ENCODE measurements at places on chromosomes 4 and X. TPM values are rescaled to one million over a fixed set of nuclear protein-coding genes. Genes with fewer than 3 reads are reported as not detected.

GRCh38 chrX:102697494-102697893 is 14.8 kb upstream of the GPRASP2 start:
- H3K27me3 ChIP-seq: no peaks in the 10 kb centered on the region
- H3K36me3 ChIP-seq: no peaks in the 10 kb centered on the region

- no peak overlapping the region for H3K27ac ChIP-seq
- H3K4me3 ChIP-seq: no peak overlapping the region
- peaks cover 9% of the 10 kb centered on the region for H3K4me1 ChIP-seq
- H3K36me3 ChIP-seq: no peaks in the 10 kb centered on the region
- DNase-seq: no peak
These were observed 283.0 kb upstream of the BOD1L1 start for GRCh38 chr4:13910556-13910955.

GRCh38 chr4:168878623-168879022 is 131.4 kb downstream of the CBR4 start:
- H3K4me3 ChIP-seq: no peak overlapping the region
- H3K4me1 ChIP-seq: peaks cover 8% of the 10 kb centered on the region
- peaks cover 10% of the 10 kb centered on the region for H3K36me3 ChIP-seq
- no peak overlapping the region for H3K27ac ChIP-seq

- H3K4me1 ChIP-seq: peaks cover 19% of the 10 kb centered on the region
- H3K27ac ChIP-seq: no peak overlapping the region
- H3K27me3 ChIP-seq: no peaks in the 10 kb centered on the region
- DNase-seq: peak; percentile 32
These were observed 180.8 kb downstream of the MAGEB17 start for GRCh38 chrX:16347968-16348670.

DNA sequence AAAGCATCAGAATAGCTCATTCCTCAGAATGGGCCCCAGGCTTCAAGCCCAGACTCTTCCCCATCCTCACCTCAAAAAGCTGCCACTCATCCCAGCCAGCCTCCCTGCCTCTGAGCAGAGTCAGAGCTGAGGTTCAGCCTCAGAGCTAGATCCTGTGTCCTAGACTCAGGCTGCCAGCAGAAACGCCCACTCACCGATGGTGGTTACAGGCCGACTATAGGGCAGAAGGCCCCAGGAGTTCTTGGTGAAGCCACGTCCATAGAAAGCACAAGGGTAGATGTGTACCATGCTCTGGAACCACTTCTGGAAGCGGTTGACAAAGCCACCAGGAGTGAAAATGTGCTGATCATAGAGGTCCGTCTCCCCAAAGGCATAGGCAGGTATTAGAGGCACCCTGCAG is 7.7 kb downstream of the AWAT2 start:
- H3K27me3 ChIP-seq: no peaks in the 10 kb centered on the region
- H3K4me1 ChIP-seq: no peaks in the 10 kb centered on the region
- DNase-seq: no peak

GRCh38 chr4:2825740-2826139 is 17.9 kb upstream of the ADD1 start:
- H3K36me3 ChIP-seq: no peaks in the 10 kb centered on the region
- no peak overlapping the region for H3K27ac ChIP-seq
- no peak overlapping the region for H3K4me3 ChIP-seq
- no peak for DNase-seq
- H3K4me1 ChIP-seq: no peaks in the 10 kb centered on the region
- no peaks in the 10 kb centered on the region for H3K27me3 ChIP-seq

- no peaks in the 10 kb centered on the region for H3K4me1 ChIP-seq
- no peak overlapping the region for H3K4me3 ChIP-seq
- H3K27ac ChIP-seq: no peak overlapping the region
- no peaks in the 10 kb centered on the region for H3K36me3 ChIP-seq
- no peak for DNase-seq
These were observed 36.4 kb upstream of the PPA2 start for GRCh38 chr4:105510245-105510644.

- no peak for DNase-seq
- H3K27ac ChIP-seq: no peak overlapping the region
- no peak overlapping the region for H3K4me3 ChIP-seq
- no peaks in the 10 kb centered on the region for H3K27me3 ChIP-seq
- H3K4me1 ChIP-seq: no peaks in the 10 kb centered on the region
- no peaks in the 10 kb centered on the region for H3K36me3 ChIP-seq
These were observed 68.0 kb upstream of the NR3C2 start for GRCh38 chr4:148510211-148510610.

GRCh38 chrX:148537556-148538182 is 37.3 kb downstream of the AFF2 start:
- H3K27me3 ChIP-seq: no peaks in the 10 kb centered on the region
- peak; percentile 41 for DNase-seq
- H3K27ac ChIP-seq: no peak overlapping the region

DNA sequence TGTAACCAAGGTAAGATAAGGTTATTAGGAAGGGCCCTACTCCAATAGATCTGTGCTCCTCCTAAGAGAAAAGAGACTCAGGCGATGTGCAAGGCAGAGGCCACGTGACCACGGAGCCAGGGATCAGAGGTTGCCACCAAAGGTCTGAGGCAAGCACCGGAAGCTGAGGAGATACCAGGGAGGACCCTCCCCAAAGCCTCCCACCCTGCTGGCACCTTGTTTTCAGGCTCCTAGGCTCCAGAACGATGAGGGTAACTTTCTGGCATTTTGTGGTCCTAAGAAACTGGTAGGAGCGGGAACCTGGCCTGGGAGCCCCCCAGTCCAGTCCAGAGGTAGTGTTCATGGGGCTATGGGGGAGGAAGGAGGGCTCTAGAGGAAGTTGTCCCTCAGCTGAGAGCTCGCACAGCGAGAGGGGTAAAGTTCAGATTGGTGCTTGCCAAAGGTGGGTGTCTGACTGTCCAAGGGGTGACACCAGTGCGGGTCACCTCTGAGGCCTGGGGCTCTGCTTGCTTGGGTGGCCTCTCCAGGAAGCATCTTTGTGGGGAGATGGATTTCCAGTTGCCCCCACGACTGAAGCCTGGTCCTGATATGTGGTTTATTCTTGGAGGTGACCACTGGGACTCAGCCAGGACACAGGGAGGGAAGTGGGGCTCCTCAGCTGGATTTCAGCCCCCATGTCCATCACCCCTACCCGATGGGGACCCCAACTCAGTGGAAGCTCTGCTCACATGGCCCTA is 7.5 kb upstream of the LETM1 start:
- H3K27ac ChIP-seq: no peak overlapping the region
- H3K4me1 ChIP-seq: peaks cover 44% of the 10 kb centered on the region
- H3K27me3 ChIP-seq: peaks cover 89% of the 10 kb centered on the region
- H3K36me3 ChIP-seq: no peaks in the 10 kb centered on the region

DNA sequence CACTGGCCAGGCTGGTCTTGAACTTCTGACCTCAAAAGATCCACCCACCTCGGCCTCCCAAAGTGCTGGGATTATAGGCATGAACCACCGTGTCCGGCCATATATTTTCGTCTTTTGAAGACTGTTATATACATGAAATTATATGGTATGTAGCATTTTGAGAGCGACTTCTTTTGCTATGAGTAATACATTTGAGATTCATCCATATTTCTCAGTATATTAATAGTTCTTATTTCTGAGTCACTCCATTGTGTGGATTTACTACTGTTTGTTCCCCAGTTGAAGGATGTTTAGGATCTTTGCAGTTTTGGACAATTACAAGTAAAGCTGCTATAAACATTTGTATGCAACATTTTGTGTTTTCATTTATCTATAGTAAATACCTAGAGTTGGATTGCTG is 34.9 kb downstream of the GNL3L start:
- no peak overlapping the region for H3K4me3 ChIP-seq
- no peaks in the 10 kb centered on the region for H3K27me3 ChIP-seq
- no peaks in the 10 kb centered on the region for H3K4me1 ChIP-seq
- H3K27ac ChIP-seq: no peak overlapping the region
- no peaks in the 10 kb centered on the region for H3K36me3 ChIP-seq
- DNase-seq: no peak

DNA sequence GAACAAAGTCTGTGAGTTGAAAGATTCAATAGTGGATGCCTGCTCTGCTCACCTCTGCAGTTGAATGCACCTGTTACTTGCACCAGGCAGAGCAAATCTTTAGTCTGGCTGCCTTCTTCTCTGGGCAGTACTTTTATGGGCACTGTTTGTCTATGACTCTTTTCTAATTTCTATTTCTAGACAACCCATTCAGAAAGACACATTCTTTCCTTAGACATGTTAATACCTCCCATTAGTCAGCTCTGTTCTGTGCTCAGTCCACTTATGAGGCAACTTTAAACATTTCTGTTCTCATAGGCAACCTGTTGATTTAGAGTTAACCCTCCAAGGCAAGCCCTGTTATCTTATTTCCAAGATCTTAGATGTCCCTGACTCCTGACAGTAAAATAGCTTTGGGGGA is 108.9 kb downstream of the SYNPO2 start:
- no peaks in the 10 kb centered on the region for H3K4me1 ChIP-seq
- no peak overlapping the region for H3K4me3 ChIP-seq
- no peaks in the 10 kb centered on the region for H3K36me3 ChIP-seq
- no peak for DNase-seq
- no peaks in the 10 kb centered on the region for H3K27me3 ChIP-seq

DNA sequence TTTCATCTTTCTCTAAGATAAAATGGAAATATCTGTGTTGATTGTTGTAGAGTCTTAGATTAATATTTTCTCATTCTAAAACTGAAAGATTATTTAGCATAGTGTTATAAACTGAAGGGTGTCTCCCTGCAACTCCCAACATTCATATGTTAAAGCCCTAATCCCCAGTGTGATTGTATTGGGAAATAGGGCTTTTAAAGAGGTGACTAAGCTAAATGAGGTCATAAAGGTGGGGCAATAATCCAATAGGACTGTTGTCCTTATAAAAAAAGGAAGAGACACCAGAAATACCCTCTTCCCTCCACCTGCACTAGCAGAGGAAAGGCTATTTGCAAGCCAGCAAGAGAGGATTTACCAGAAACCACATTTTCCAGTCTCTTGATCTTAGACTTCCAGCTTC is 1626.4 kb downstream of the C4orf33 start:
- no peaks in the 10 kb centered on the region for H3K36me3 ChIP-seq
- no peak overlapping the region for H3K27ac ChIP-seq
- no peaks in the 10 kb centered on the region for H3K27me3 ChIP-seq
- no peak overlapping the region for H3K4me3 ChIP-seq
- H3K4me1 ChIP-seq: peaks cover 13% of the 10 kb centered on the region
- peak; percentile 16 for DNase-seq

DNA sequence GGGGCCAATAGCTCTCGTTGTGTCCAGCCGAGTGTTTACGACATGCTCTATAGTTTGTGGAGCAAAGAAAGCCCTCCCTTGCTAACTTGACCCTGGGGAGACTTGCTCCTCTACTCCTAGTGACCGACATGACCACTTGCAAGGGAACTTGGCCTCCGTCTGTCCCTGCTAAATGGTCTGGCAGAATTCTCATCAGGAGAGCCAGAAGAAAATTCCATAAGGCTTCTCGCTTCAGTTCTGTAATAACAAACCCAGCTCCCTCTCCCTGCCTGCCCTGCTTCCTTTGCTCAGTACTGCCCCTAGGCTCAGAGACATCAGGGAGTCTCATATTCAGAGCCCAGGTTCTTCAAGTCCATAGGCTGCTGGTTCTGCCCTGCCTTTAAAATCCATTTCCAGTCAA is 13.0 kb downstream of the DOCK11 start:
- H3K4me3 ChIP-seq: no peak overlapping the region
- H3K27ac ChIP-seq: no peak overlapping the region
- no peak for DNase-seq
- no peaks in the 10 kb centered on the region for H3K4me1 ChIP-seq
- H3K27me3 ChIP-seq: no peaks in the 10 kb centered on the region

- no peaks in the 10 kb centered on the region for H3K4me1 ChIP-seq
- no peaks in the 10 kb centered on the region for H3K36me3 ChIP-seq
- no peaks in the 10 kb centered on the region for H3K27me3 ChIP-seq
These were observed 89.3 kb upstream of the HHIP start for GRCh38 chr4:144556636-144557035.

GRCh38 chr4:91243132-91243531 is 1060.6 kb upstream of the GRID2 start:
- no peak overlapping the region for H3K27ac ChIP-seq
- H3K27me3 ChIP-seq: no peaks in the 10 kb centered on the region

DNA sequence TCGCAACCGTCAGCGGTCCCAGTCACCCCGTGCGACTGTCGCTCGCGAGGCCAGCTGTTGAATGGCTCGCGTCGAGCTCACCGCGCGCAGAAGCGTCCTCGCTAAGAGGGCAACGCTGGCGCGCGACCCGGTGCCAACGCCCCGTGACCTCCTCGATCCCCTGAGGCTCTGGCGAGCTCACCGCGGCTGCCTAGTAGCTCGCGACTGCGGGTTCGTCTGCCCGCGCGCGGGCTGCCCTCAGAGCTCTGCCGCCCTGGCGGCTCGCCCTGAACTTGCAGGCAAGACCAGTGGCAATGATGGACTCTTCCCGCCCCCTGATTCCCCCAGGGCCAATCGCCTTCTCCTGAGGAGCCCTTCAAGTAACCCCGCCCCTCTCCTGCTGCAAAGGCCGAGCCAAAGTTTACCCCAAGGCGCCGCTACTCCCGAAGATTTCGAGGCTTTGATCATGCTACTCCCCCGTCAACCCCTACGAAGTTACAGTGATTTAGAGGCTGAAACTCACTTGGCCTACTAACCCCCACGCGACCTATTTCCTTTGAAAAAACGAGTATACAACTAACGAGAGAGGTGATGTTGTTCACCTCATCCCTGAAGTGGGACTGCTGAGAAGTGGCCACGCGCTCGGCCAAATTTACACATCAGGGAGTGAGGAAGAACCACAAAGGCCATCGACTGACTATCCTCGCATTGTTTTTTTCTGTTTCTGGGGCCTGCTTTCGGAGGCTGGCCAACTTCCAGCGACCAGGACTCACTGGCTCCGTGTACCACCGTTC is 37.5 kb downstream of the PGRMC1 start:
- peaks cover 20% of the 10 kb centered on the region for H3K27me3 ChIP-seq
- H3K27ac ChIP-seq: no peak overlapping the region
- DNase-seq: peak; percentile 34
- no peaks in the 10 kb centered on the region for H3K4me1 ChIP-seq
- no peak overlapping the region for H3K4me3 ChIP-seq

- no peak overlapping the region for H3K4me3 ChIP-seq
- peaks cover 7% of the 10 kb centered on the region for H3K4me1 ChIP-seq
- no peaks in the 10 kb centered on the region for H3K36me3 ChIP-seq
- no peak for DNase-seq
- H3K27ac ChIP-seq: no peak overlapping the region
These were observed 20.5 kb downstream of the IQSEC2 start for GRCh38 chrX:53260836-53261235.

The KIAA1210 gene
- total RNA-seq: not detected

The RTL5 gene
- 1.9 TPM for total RNA-seq

The DACH2 gene
- 0.11 TPM for total RNA-seq

The RRH gene
- total RNA-seq: not detected

The GASK1B gene
- total RNA-seq: not detected

The FRMD7 gene
- total RNA-seq: not detected

The FHDC1 gene
- 4.8 TPM for total RNA-seq

The ZAR1 gene
- total RNA-seq: not detected

The ADH7 gene
- total RNA-seq: not detected

The ASB9 gene
- total RNA-seq: 1.1 TPM

The FGG gene
- not detected for total RNA-seq

The CHM gene
- 14.6 TPM for total RNA-seq

The FABP2 gene
- total RNA-seq: not detected

The GPRASP3 gene
- total RNA-seq: 20.3 TPM

The TMPRSS11A gene
- total RNA-seq: not detected

The PDZD4 gene
- total RNA-seq: 5.2 TPM

The ZCCHC18 gene
- total RNA-seq: 5.1 TPM

The PNMA5 gene
- total RNA-seq: not detected

The MSANTD1 gene
- 0.25 TPM for total RNA-seq

The PRDM5 gene
- 36.2 TPM for total RNA-seq

The XG gene
- not detected for total RNA-seq

The SPANXA2 gene
- not detected for total RNA-seq

All from neural progenitor cell (in vitro differentiated cells).